ENCODE measurements at places on chromosomes 3 and 15. TPM values are rescaled to one million over a fixed set of nuclear protein-coding genes. Genes with fewer than 3 reads are reported as not detected.

The KIF15 gene
- polyA plus RNA-seq, result 12.0 TPM

The IL20RB gene
- 0.36 TPM for polyA plus RNA-seq

DNA sequence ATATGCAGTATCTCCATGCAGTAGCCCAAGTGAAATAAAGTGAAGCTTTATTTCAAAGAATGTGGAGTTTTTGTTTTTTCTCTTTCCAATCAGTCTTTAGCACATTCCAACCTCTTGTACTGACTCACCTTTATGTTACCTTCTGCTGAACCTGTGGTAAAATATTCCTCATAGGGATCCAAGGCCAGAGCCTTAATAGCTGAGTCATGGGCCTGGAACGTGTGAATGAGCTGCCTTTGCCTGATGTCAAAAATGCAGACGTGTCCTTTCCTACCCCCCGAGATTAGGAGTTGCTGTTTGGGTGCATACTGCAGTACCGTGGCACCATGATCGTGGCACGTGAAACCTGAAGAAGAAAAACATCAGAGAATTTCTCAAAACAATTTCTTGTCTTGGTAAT, 108.5 kb downstream of the GLDN start:
- no peak for DNase-seq

DNA sequence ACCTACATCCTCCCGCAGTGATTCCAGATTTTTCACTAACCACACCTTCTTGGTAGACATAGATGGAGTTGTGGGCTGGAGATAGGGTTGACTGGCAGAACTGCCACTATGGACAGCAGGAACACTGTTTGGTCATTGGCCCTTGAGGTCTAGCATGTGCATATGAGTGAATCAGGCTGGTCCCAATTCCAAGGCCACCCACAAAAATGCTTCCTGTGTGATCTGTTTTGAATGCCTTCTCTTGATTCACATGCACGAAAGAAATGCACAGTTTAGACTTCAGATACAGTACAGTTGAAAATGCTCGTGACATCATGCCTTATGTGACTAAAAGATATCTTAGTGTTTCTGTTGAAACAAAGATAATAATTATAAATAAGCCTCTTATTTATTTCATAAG, 285.8 kb upstream of the SEMA6D start:
- no peak for DNase-seq

DNA sequence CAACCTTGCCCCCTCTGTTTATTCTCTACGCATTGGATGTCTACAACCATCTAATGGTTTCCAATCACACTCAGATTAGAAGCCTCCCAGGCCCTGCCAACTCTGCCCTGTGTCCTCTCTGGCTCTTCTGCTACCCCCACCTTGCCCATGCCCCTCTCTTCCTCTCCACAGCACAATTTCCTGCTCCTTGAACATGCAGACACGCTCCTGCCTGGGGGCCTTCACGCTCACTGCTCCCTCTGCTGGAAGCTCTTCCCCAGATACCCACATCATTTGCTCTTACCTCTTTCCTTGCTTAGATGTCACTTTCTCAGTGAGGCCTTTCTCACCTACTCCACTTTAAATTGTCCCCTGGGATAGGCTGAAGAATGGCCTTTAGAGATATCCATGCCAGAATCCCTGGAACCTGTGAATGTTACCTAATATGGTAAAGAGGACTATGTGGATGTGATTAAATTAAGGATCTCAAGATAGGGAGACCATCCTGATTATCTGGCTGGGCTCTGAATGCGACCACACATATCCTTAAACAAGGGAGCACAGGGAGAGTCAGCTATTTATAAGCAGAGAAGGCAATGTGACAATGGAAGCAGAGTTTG, 9.9 kb downstream of the KY start:
- peak; percentile 53 for DNase-seq

DNA sequence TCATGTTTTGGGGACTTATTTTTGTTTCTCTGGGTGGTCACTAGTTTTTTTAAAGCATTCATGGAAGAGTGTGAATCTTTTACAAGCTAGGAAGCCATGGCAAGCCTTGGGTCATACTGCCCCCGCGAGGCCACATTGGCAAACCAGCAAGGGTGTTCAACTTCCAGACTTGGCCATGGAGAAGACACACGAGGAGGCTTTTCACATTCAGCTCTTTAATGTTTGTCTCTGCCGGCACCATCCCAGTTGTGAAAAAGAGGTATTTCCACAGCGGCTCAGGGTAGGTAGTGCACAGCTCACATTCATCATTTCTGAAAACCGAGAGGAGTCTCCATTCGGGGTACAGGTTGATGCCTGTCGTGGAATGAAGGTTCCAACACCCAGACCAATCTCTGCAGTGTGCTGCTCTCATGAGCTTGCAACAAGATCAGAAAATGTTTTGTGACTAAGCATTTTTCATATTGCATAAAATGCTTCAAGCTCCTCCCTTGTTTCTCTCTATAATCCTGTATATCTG, 7.7 kb downstream of the CCR5 start:
- peak; percentile 77 for DNase-seq

The CLRN1 gene
- not detected for polyA plus RNA-seq

DNA sequence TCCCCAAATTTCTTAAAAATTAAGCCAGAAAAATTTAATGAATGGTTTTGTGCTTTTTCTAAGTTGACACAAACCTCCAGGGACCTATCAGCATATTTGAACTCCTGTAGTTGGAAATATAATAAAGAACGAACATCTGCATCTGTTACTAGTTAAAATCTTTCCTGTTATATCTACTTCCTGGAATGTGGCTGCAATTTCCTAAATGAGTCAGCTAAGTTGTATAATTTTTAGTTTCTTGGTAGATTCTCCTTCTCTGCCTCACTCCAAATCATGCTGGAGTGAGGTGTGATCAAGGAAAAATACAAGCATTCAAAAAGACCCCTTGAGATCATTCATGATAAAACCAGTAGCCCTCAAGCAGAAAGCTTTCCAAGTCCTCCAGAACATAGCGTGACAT, 106.2 kb upstream of the MCTP2 start:
- DNase-seq, result no peak

The LPCAT4 gene
- polyA plus RNA-seq, result 39.0 TPM

- DNase-seq, result peak; percentile 96
Measured at GRCh38 chr15:49815950-49816349, 195.1 kb downstream of the DTWD1 start.

DNA sequence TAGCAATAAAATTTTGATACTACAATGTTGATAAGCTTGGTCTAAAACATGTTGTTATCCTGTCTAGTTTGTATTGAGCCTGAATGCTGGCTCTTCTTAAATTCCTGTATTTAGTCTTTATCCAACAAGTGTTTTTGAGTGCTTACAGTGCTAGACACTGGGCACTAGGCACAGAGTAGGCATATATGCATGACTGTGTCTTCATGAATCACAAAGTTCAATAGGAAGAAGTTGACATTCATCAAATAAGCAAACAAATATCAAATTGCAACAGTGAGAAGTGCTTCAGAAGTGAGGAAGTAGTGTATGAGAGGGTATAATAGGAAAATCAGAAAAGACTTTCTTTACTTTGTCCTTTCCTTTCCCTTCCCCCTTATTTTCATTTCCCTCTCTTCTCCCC, 6.8 kb downstream of the CD96 start:
- no peak for DNase-seq

DNA sequence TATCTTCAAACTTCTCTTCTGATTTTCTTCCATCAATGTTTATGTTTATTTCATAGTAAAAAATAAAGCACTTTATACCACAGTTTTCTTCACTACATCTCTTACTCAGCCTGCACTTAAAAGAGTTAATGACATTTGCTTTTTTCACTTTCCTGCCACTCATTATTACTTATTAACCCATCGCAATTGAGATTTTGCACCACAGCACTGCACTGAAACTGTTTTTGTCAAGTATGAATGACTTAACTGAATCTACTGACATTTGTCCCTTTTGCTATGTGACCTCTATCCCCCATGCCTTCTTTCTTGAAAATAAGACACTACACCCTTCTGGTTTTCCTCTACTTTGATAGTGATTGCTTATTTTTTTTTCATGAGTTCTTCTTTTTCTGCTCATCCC, 739.7 kb upstream of the DPPA4 start:
- DNase-seq, result no peak

DNA sequence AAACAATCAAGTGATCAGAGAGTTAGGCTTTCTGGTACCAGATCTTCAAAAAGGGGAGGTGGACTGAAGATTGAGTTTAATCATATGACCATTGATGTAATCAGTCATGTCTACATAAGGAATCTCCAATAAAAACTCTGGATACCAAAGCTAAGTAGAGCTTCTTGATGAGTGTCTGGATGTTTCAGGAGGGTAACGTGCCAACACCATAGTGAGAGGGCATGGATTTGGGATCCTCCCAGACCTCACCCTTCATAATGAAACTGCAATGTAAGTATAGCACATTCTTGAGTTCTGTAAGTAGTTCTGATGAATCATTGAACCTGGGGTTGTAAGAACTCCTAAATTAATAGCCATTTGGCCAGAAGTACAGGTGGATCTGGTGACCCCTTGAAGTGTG, 21.3 kb downstream of the PGPEP1L start:
- DNase-seq, result no peak

GRCh38 chr15:59887211-59887610, 116.9 kb upstream of the FOXB1 start:
- no peak for DNase-seq

GRCh38 chr3:188185717-188186251, 31.8 kb downstream of the LPP start:
- peak; percentile 9 for DNase-seq

GRCh38 chr15:41983621-41984571, 11.5 kb upstream of the EHD4 start:
- no peak for DNase-seq

DNA sequence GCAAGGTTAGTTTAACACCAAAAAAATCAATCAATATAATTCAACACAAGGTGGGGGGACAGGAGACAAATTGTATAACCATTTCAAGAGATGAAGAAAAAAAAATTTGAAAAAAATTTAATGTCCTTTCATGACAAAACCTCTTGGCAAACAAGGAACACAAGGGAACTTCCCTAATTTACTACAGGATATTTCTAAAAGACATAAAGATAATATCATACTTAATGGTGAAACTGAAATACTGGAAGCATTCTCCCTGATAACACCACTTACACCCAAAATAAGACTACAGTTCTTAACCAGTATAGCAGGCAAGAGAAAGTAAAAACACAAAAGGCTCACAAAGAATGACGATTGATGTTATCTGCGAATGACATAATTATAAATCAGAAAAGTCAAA, 44.7 kb downstream of the IFT57 start:
- no peak for DNase-seq

The P3H2 gene
- polyA plus RNA-seq, result 1.0 TPM

The TMCO5A gene
- polyA plus RNA-seq, result not detected

DNA sequence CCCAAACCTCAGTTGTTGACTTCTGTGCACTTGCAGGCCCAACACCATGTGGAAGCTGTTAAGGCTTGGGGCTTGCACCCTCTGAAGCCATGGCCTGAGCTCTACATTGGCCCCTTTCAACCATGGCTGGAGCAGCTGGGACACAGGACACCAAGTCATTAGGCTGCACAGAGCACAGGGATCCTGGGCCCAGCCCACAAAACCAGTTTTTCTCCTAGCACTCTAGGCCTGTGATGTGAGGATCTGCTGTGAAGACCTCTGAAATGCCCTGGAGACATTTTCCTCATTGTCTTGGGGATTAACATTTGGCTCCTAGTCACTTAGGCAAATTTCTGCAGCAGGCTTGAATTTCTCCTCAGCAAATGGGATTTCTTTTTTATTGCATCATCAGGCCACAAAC, 1255.7 kb downstream of the ZPLD1 start:
- DNase-seq, result no peak

- peak; percentile 32 for DNase-seq
Measured at GRCh38 chr3:100087198-100087597, 27.1 kb downstream of the FILIP1L start.

Data from brain (organoid and tissue), 16 donors.